ENCODE measurements at places on chromosomes 1 and 21. TPM values are rescaled to one million over a fixed set of nuclear protein-coding genes. Genes with fewer than 3 reads are reported as not detected.

The SLX9 gene
- polyA plus RNA-seq: 13.0 TPM

GRCh38 chr21:27817074-27817473, 850.2 kb upstream of the ADAMTS5 start:
- DNase-seq: no peak

DNA sequence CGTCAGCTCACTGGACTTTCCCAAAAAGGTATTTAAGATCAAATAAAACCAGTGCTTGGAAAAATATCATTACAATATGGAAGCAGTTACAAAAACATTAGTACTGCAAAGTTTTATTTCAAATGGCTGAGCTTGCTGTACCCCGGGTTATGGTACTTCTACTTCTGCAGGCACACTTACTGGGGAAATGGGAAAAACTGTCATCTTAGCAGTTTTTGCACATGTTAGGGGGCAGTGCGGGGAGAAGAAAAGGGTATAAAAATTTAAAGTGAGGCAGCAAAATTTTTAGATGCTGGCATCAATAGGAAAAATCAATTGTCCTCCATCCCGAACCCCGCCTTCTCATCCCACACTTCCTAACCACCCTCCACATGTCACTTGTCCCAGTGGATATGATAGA, 133.4 kb downstream of the ATG4C start:
- no peak for DNase-seq

DNA sequence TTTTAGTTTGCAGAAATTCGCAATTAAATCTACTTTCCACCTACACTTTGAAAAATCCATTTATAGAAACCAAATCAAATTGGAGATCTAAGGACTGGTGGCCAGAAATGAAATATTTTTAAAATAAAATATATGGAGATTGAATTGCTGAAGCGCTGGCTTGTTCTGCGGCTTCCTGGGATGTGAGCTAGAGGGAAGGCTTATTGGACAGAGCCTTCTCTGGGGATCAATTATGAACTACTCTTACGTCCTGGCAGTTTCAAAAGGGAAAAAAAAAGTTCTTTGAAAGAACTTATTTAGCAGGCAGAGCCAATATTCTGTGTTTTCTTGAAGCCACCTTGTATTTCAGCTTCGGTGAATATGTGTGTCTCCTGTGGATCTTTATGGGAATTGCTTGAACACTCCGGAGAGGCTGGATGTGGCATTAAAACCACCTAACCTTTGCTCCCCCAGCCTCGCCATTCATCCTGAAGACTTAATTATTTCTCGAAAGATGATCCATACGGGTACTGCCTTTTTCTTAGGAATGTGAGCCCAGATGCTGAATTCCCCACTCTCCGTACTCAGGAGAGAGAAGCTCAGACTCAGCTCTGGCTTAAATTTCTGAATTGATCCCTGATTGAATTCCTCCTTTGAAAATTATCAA, 478.9 kb upstream of the VAMP3 start:
- DNase-seq: no peak

- DNase-seq: no peak
These were observed 76.7 kb downstream of the UBR4 start for GRCh38 chr1:19133360-19133759.

GRCh38 chr1:162633081-162633762, 958 bp downstream of the DDR2 start:
- DNase-seq: no peak

GRCh38 chr1:58901008-58901407, 117.2 kb upstream of the JUN start:
- DNase-seq: no peak
